ENCODE measurements at places on chromosomes 5 and 9.

DNA sequence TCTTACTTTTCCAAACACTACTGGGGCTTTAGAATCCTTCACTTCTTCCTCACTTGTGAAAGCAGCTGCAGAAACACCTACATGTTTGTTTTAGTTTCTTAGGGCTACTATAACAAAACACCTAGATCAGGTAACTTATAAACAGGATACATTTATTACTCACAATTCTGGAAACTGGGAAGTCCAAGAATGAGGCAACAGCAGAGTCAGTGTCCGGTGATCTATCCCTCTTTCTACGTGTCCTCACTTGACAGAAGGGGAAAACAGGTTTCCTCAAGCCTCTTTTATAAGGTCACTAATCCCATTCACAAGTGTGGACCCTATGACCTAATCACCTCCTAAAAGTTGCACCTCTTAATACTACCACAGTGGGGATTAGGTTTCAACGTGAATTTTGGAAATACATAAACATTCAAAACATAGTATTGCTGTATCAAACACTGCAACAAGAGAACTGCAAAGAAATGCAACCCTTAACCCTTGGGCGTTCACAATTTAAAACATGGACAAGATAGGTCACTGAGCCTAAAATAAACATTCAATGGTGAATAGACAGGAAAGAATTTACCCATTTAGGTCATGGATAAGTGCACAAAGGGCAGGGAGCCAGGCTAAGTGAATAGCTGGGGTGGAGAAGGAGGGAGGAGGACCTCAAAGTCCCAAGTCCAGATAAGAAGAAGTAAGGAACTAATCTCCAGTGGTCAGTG, 104.3 kb downstream of the PIK3R1 start:
- no peak for DNase-seq

DNA sequence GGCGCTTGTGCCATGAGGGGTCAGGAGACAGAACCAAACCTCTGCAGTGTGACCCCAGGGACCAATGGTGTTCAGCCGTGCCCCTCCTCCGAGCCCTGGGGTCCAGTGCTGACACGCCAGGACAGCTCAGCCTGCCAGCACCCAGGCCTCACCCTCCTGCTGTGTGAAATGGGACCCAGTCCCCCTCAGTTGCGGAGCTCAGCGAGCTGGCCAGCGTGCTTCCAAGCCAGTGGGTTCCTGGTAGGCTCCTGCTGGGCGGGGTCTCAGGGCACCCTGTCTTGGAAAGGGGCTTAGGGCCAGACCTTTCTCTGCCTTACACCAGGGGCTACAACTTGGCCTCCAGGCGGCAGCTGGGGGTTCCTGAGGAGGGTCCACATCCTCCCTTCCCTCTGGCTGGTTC, 4.4 kb downstream of the RNF44 start:
- DNase-seq, result peak; percentile 18

DNA sequence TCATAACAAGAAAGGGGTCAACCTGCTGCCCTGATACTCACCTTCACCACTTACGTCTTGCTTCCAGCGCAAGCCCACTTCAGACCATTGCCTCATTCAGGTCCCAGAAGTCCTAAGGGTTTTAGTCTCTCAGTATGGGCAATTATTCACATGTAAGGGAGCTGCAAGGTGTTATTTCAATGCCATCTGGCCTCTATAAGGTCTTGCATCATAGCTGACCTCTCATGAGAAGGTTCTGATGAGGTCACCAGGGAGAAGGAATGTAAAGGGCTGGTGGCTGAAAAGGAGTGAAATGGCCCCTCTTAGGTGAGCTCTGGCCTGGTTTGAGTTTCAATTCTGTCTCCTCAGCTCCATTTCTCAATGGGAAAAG, 1.5 kb upstream of the MARCHF3 start:
- DNase-seq, result no peak

- no peak for DNase-seq
Observed at GRCh38 chr9:78502566-78502965, 205.6 kb downstream of the PSAT1 start.

- peak; percentile 30 for DNase-seq
Observed at GRCh38 chr5:168580227-168580508, 1.0 kb upstream of the PANK3 start.

GRCh38 chr5:141769671-141770070, 87.6 kb upstream of the ARAP3 start:
- no peak for DNase-seq

DNA sequence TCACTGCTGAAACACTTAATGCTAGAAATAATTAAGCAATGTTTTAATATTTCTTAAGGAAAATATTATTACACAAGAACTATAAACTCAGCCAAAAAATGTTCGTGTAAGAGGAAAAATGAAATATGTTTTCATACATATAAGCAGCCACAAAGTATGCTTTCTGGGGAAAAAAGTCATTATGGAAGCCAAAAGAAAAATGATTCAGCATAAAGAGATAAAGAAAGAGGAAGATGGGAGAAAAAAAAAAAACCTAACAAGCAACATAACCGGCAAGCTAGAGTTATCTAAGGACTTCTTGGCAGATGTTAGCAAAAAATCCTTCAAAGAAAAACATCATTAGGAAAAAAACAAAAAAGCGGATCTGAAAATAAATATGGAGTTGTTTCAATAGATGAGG, 179.1 kb downstream of the MUSK start:
- no peak for DNase-seq

DNA sequence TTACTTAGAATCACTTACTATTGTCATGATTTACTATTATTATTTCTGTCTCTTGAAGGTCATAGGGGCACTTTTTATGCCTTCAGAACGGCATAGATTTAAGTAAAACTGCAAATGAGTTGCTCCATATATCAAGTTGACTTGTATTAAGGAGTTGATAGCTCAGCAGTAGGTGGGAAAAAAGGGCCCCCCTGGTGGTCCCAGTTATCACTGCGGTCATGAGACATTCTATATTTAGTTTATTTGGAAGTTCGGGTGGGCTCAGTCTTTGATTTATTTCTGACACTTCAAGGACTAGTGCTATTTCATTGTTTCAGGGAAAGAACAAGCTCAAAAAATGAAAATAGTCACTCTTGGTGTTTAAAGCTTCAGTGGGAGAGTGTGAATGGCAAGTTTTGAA, 159.3 kb downstream of the SLC24A2 start:
- peak; percentile 32 for DNase-seq

DNA sequence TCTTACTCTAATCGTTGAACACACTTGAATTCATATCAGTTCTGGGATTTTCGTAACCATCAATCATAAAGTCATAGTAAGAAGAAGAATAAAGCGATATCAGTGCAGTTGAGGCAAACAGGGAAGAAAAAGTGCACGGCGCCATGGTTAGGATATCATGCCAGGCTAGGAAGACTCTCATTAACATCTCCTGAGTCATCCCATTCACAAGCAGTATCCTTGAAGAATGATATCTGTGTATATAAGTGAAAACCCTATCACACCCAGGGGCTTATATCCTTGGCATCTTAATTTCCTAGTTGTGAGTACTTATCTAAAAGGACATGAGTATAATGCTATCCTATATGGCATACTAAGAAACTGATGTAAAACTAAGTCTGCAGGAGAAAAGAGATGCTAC, 38.6 kb downstream of the NFIB start:
- no peak for DNase-seq

DNA sequence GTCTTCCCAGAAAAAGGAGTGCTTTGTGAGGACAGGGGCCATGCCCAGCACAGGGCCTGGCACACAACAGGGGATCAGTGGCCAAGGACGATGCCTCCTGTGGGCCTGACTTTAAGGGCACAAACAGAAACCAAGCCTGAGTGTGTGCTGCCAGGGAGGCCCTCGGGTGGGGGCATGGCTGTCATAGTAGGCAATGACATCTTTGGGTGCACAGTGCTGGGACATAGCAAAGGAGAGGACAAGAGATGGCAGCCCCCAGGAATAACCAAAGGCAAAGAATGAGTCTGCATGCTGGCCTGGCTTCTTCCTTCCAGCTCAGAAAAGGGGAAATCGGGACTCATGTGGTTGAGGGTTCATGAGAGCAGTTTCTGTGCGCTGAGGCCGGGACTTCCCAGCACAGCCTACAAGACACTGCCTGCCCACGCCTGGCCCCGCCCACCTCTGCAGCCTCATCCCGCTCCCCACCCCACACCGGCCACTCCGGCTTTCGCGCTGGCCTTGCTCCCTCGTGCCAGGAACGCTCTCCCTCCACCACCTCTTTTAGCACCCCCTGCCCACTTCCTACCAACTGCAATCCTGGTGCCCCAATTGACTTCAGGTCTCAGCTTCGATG, 13.8 kb upstream of the LHX2 start:
- DNase-seq, result no peak

DNA sequence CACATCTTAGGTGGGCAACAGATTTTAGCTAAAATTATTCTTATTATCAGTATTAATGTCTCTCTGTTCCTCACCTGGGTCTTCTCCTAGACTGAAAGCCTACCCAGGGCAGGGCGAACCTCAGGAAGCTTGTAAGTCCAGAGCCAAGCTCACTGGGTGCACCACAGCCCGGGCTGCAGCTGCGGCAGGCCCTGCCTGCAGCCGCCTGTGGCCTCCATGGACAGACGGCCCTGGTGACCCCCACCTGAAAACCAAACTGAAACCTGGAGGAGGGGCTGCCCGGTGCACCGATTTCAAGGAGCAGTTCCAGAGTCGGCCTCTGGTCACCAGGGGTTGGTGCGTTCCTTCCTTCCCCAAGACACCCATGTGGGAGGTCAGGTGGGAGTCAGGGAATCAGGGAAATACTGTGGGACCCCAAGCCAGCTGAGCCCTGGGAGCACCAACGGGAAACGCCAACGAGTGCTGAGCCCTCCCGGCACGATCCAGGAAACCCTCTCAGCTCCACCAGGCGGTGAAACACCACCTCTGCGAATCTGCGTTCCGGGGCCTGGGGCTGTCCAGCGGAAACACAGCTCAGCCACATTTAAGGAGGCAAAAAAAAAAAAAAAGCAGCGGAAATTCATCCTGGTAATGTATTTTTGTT, 68.6 kb upstream of the PPP1R26 start:
- DNase-seq, result peak; percentile 30

DNA sequence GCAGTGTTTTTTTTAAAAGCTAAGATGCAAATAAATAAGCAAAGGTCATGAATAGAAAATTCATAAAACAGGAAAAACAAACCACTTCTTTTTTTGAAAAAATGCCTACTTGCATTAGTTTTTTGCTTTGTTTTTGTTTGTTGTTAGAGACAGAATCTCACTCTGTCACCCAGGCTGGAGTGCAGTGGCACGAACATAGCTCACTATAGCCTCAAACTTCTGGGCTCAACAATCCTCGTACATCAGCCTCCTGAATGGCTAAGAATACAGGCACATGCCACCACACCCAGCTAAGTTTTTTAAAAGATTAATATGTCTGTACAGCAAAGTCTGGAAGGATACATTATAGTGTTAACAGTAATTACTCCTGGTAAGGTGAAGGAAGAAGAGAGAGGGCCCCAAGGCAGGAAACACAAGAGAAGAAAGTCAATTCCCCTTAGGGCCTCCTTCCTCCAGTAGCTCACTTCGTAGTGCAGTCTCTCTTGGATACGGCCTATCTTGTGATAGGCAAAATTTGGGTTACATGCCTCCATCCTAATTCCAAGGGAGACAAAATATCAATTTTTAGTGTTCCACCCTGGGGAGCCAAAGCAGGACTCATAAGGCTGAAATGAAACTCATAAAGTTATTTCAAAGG, 15.3 kb downstream of the FAM169A start:
- DNase-seq, result no peak

DNA sequence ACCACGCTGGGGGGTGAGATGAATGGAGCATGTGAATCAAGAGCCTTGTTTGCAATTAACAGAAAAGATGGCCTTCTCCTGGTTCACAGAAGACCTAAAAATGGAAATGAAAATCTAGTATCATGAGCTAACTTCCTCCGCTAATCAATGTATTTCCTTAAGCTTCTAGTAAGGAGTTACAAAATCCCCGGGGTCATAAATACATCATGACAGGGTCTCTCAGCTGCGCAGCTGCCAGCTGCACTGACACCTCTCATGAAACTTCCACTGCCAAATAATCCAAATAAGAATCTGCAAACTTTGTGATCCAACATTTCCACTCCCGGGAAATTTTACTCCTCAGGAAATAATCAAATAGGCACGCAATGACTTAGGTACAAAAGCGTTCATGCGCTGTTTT, 11.9 kb downstream of the MYO10 start:
- no peak for DNase-seq

DNA sequence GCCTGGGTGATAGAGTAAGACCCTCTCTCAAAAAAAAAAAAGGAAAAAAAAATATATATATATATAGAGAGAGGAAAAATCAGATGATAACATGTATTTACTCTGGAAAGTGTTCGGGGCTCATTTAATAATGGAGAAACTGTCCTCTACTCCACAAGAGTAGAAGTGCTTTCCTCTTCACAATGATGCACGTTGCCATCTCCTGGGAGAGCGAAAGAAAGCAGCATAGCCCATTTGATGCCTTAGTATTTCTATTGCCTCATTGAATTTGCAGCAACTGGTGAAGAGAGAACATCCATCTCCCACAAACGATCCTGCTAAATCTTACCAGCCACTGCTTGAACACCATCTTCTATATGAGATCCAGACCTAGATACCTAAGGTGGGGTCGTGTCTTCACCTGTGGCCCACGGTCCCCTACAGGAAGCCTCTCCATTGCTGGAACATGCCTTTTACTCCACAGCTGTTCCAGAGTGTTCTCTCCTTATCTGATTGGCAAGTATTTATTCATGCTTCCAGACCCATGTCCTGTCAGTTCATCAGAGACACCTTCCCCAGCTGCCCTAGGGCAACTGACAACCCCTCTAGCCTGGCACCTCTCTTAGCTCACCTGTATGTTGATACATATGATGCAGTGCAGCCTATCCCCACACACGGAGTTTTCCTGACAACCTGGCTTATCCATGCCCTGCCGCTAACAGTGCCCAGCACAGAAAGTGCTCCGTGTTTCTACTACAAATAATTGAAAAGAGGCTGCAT, 115.3 kb downstream of the MARCHF11 start:
- DNase-seq, result no peak

GRCh38 chr9:93094658-93095204, 1.3 kb upstream of the CARD19 start:
- no peak for DNase-seq

- no peak for DNase-seq
Observed at GRCh38 chr5:82754036-82754746, 323.0 kb downstream of the TMEM167A start.

DNA sequence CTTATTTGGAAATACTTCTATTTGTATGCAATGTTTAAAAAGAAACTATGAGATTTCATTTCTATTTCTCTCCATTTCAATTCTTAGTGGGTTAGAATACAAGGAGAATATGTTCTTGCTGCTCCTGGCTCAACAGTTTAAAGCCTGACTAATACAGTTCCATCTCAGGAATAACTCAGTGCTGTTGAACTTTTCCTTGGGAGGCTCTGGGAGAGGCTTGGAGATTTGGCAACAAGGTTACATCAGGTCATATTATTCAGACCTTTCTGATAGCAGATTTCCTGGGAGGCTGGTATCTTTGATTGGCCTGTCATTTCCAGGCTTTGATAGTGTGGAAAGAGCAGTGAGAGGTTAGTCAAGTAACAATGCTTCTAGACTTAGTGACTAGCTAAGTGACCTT, 481.7 kb upstream of the KLF4 start:
- DNase-seq, result no peak

GRCh38 chr9:122329597-122329996, 41.2 kb upstream of the PTGS1 start:
- DNase-seq, result no peak
